Central memory CD8-positive, alpha-beta T cell (primary cell): ENCODE measurements at places on chromosomes 1 and 21.

GRCh38 chr1:225942574-225942973 lies 1.6 kb upstream of the LEFTY2 start:
- no peak for DNase-seq

GRCh38 chr1:5753549-5754421 lies 238.4 kb downstream of the NPHP4 start:
- no peak for DNase-seq

DNA sequence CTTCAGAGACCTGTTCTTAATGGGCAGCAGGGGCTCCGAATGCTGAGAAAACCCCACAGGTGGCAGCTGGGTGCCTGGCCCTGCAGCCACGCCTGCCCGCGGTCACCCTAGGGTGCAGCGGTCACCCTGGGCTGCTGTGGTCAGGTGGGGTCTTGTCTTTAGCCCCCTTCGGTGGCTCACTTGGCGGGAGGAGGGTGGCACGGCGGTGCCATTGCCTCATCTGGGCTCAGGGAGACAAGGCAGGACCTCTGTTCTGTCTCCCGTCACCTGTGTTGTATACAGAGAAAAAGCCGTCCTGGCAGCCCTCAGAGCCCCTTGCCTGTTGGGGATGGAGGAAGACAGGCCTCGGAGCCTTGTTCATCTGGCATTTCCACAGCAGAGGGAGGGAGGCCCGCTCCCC lies 69.5 kb upstream of the TRAPPC10 start:
- no peak for DNase-seq

DNA sequence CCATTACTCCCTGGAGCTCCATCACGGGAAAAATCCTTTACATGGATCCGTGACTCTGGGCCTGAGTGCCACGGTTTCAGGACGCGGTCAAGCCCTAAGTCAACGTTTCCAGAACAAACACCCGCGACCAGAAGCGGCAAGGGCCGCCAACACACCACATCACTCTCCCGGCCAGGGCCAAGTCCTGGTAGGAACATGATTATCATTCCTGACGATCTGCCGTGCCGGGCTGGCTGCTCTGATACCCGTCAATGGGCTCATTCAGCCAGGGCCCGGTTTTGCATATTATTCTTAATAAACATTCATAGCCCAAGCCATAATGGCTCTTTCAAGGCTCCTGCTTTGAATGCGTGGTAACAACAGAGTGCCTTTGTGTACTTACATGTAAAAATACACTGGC lies 44.6 kb upstream of the SIM2 start:
- DNase-seq, result no peak

DNA sequence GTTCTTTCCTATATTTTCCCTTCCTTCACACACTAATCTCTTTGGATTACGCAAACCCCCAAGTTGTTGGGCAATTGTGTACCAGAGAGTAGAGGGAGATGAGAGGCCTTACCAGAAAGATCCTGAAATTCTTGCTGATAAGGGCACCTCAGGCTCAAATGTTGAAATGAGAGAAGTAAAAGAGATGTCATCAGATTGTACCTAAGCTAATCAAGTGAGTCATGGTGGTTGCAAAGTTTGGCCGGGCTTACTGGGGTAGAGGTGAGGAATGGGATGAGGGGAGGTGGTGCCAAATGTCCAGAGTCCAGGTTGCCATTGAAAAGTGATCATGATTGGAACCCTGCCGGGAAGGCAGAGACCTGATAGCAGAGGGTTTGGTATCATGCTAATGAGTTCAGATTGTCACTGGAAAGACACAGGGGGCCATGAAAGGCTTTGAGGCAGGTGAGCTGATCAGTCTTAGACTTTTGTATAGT lies 43.1 kb downstream of the OPTC start:
- DNase-seq, result no peak

- DNase-seq, result no peak
These were observed 97.7 kb downstream of the AJAP1 start for GRCh38 chr1:4752059-4752458.

- no peak for DNase-seq
These were observed 124.0 kb downstream of the CNIH3 start for GRCh38 chr1:224739997-224740684.

GRCh38 chr1:60989749-60990713 lies 92.3 kb upstream of the NFIA start:
- DNase-seq, result no peak

- DNase-seq, result no peak
These were observed 54.4 kb downstream of the ARHGEF16 start for GRCh38 chr1:3508757-3509415.

DNA sequence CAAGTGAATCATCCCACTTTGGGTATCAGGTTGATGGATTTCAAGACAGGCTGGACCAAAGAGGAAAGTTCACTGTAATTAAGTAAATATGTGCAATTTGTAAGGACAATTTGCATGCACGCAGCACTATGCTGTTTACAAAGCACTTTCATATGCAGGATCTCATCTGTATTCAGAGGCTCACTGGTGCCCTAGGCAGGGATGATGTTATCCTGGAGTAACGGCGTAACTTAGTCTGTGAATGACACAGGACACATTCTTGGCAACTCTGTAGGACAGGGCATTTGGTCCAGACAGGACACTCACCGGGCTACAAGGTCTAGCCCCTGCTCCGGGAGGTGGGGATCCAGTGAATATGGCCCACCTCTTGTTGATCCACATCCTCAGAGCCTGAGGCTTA lies 365.4 kb upstream of the DUSP10 start:
- no peak for DNase-seq
